A673 (cell line): ENCODE measurements at places on chromosomes 7 and 10.

GRCh38 chr7:42219447-42219846 lies 17.6 kb downstream of the GLI3 start:
- no peak for DNase-seq

DNA sequence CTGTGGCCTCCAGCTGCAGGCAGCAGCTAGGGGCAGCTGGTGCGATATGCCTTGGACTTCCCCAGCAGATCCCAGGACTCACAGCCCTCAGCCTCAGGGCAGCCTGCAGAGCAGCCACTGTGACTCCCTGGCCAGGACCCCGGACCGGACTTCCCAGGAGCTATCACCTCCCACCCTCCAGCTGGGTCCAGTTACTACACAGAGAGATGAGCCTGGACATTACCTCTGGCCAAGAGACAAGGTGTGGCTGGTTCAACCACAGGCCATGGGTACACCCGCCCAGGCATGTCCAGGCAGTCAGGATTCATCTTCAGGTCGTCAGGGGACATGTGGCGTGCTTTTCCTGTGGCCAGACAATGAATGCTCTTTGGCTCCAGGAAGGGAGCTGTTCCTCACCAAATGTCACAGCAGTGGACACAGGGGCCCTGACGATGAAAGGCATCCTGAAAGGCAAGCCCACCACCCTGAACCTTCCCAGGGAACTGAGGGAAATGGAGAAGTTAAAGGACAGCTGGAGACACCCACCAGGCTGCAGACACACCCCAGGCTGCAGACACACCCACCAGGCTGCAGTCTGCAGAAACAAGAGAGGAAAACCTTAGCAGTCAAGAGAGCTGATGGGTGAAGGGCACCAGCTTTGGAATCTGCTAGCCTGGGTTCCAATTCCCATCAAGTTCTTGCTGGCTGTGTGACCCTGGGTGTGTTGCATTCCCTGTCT lies 25.8 kb upstream of the NANOS1 start:
- DNase-seq, result no peak

DNA sequence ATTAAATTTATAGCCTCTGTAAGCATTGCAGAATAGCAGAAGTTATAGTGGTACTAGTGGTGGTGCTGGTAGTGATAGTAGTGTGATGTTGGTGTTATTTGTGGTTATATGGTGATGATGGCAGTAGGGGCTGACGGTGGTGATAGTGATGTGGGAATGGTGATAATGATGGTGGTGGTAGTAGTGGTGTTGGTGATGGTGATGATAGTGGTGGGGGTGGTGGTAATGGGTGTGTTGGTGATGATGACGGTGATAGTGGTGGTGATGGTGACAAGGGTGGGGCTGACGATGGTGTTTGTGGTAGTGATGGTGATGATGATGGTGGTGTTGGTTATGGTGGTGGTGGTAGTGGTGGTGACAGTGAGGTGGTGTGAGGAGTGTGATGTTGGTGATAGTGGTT lies 54.4 kb upstream of the MGAM2 start:
- DNase-seq, result no peak

GRCh38 chr10:6123532-6123931 lies 34.7 kb downstream of the RBM17 start:
- no peak for DNase-seq

DNA sequence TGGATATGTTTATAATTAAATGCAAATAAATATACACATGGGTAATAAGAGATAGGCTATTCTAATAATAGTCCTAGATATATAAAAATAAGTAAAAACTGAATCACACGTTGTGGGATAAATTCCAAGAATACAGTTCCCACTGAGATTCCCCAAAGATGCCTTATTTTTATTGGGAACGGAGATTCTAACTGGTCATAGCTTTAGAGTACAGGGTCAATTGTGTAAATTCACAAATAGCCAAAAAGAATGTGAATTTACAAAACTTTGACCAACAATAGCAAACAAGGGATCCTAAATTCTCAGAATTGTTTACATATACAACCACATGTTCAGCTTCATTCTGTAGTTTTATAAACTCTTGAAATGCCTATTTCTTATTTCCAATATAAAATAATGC lies 65.0 kb downstream of the VSTM4 start:
- no peak for DNase-seq

- no peak for DNase-seq
Measured at GRCh38 chr7:150850273-150850672, 2.0 kb upstream of the AOC1 start.

GRCh38 chr7:128389618-128390329 lies 20.0 kb downstream of the IMPDH1 start:
- DNase-seq, result no peak

- no peak for DNase-seq
Measured at GRCh38 chr10:110304394-110304779, 333 bp downstream of the SMNDC1 start.

GRCh38 chr10:4669585-4669984 lies 156.4 kb upstream of the AKR1E2 start:
- DNase-seq, result no peak

GRCh38 chr7:37987732-37988131 lies 67.3 kb downstream of the EPDR1 start:
- no peak for DNase-seq

- DNase-seq, result peak; percentile 89
Measured at GRCh38 chr10:109883859-109884771, 39.2 kb downstream of the XPNPEP1 start.

- no peak for DNase-seq
Measured at GRCh38 chr7:146731185-146731584, 614.6 kb downstream of the CNTNAP2 start.

GRCh38 chr7:129841465-129841864 lies 111.3 kb downstream of the UBE2H start:
- no peak for DNase-seq

- no peak for DNase-seq
Measured at GRCh38 chr7:7304705-7305450, 122.5 kb downstream of the C1GALT1 start.
